Adrenal gland (tissue), 19 donors: ENCODE measurements at places on chromosomes 3 and 15. TPM values are rescaled to one million over a fixed set of nuclear protein-coding genes. Genes with fewer than 3 reads are reported as not detected.

DNA sequence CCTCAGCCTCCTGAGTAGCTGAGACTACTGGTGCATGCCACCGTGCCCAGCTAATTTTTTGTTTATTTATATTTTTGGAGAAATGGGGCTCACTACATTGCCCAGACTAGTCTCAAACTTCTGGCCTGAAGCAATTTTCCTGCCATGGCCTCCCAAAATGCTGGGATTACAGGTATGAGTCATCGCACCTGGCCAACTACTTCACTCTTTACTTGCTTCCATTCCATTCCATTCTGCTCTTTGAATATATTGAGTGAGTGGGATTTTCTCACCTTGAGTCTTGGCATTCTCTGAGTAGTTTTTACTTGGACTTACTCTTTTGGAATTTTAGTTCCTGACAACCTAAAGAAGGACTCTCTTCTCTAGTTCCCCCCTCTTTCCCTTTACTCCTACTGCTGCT, 93.8 kb upstream of the UNC13C start:
- no peaks in the 10 kb centered on the region for H3K4me1 ChIP-seq
- no peak for DNase-seq
- no peak overlapping the region for H3K4me3 ChIP-seq
- no peaks in the 10 kb centered on the region for H3K27me3 ChIP-seq
- H3K36me3 ChIP-seq = no peaks in the 10 kb centered on the region

DNA sequence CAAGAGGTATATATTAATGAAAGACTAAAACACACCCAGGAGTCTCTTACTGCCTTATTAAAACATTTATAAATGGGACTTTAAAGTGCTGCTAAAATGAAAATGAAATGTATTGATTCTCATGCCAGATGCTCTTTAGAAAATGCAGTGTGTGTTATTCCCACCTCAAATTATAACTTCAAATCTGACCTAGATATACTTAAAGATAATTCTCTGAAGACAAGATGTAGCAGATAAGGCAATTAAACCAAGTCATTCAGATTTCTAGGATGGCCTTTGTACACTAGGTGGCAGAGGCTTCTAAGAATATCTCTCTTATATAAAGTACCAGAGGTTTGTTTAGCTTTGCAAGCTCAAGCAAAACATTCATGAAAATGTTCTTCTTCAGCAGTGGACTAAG, 26.9 kb upstream of the GOLGA8B start:
- H3K4me1 ChIP-seq = no peaks in the 10 kb centered on the region
- H3K27me3 ChIP-seq = peaks cover 29% of the 10 kb centered on the region
- DNase-seq = no peak
- no peak overlapping the region for H3K27ac ChIP-seq

GOLGA8S gene
- 0.22 TPM for total RNA-seq

GRCh38 chr3:168828943-168829342, 733.2 kb upstream of the GOLIM4 start:
- H3K27me3 ChIP-seq = no peaks in the 10 kb centered on the region
- H3K4me3 ChIP-seq = no peak overlapping the region
- H3K36me3 ChIP-seq = no peaks in the 10 kb centered on the region

DNA sequence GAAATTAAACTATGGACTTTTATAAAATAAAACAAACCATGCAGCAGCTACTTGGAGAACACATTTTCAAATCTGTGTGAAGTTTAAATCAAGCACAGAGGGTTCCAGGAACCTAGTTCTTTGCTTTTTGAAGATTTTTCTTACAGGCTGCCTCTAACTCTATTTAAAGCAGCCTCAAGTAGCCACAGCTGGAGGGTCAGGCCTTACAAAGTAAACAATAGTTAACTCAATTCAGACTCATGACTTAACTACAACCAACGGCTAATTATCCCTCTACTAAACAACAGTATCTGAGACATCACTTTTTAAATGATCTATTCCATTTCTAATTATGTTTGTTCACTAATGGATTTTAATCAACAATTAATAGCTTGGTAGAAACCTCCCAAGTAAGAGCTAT, 9.8 kb downstream of the LRIG1 start:
- H3K27ac ChIP-seq = no peak overlapping the region
- no peaks in the 10 kb centered on the region for H3K4me1 ChIP-seq
- no peaks in the 10 kb centered on the region for H3K36me3 ChIP-seq
- DNase-seq = no peak

DNA sequence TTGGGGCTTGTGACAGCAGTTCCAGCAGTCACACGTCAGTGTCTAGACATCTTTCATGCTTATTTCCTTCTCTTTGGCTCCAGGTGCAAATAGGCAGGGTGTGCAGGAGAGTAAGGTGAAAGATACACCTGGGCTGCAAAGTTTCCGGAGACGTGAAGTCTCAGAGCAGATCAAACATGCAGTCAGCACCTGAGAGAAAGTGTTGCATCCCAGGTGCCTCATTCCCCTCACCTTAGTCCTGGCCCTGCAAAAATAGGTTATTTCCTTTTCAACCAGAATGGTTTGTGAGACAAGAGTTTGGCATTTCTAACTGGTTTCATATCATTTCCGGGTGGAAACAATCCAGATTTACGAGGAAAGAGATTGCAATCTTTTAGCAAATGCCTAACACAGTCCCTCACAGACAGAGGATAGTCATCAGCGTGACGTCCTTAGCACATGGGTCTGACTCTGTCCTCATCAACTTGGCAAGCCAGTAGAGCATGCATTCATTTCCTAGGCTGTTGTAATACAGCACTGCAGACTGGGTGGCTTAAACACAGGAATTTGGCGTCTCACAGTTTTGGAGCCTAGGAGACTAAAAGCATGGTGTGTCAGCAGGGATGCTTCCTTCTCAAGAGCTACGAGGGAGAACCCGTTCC, 58.2 kb upstream of the ARRDC4 start:
- peaks cover 15% of the 10 kb centered on the region for H3K27me3 ChIP-seq
- H3K4me1 ChIP-seq = no peaks in the 10 kb centered on the region
- H3K4me3 ChIP-seq = no peak overlapping the region
- DNase-seq = no peak

IL5RA gene
- 0.18 TPM for total RNA-seq
